ENCODE measurements at places on chromosomes 16 and 17.

DNA sequence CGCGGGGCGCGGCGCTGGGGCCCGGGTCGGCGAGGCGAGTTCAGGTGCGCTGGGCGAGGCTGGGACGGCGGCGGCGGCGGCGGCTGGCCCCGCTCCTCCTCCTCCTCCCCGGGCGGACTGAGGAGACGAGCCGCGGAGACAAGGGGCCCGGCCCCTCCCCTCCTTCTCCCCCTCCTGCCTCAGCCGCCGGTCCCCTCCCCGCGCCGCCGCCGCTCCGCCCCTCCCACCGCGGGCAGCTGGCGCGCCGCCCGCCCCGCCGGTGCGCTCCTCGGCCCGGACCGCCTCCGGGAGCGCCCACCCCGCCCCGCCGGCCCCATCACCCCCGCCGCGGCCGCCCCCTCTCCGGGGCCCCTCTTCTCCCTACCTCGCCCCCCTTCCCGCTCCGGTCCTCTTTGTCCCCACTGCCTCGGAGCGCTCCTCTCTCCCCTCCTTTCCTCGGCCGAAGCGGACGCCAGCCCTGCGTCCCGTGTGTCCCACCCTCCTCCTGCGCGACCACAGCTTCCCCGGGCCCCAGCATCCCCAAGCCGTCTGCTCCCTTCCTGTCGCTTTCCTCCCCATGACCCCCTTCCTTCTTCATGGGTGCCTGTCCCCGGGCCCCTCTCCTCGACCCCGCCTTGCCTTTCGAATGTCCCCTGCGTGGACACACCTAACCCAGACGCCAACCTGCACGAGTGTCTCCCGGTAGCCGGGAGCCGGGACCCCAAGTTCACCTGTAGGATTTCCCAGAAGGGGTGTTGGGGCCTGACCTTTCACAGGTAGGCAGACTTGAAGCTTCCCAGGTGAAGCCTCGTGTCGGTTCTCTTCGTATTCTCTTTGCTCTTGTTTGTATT, at the start of gene TOX3:
TSS of gene TOX3 (minus strand) at position 140 of the 830 bp plus-strand sequence. CDS start 420 bp downstream, outside the sequence.
- DNase-seq, result no peak

DNA sequence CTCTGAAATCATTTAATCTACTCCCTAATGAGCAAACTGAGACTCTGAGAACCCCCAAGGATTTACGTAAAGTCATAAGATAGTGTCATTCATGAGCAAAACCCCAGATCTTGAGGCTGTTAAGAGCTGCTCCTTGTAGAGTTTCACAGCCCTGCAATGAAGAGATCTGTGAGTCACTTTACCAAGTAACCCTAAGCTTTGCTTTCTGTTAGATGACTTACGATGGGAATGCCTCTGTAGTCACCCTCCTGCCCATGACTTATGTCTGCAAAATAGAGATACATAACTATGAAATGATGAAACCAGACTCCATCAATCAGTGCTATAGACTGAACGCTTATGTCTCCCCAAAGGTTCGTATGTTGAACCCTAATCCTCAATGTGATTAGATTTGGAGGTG, 117.7 kb downstream of the HS3ST3A1 start:
- DNase-seq, result no peak

- no peak for DNase-seq
These were observed 53.6 kb downstream of the CBFA2T3 start for GRCh38 chr16:88923450-88923849.

DNA sequence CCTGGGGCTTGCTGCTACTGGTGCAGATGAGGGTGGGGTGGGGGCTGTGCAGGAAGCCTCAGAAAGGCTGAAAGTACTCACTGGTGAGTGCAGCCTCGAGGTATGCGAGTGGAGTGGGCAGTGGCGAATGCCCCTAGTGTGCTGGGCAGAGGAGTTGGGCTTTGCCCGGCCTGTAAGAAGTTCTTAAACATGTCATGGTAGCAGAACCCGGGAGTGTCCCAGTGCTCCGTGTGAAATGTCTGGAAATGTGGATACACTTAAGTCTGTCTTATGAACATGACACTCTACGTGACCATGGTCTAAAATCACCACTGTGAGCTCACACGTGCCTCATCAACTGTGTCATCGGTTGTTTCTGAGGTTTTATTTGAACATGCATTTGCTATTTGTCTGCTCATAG, 1.7 kb downstream of the SMTNL2 start:
- DNase-seq, result no peak

GRCh38 chr17:29178750-29179231, 1.4 kb downstream of the MYO18A start:
- DNase-seq, result no peak

DNA sequence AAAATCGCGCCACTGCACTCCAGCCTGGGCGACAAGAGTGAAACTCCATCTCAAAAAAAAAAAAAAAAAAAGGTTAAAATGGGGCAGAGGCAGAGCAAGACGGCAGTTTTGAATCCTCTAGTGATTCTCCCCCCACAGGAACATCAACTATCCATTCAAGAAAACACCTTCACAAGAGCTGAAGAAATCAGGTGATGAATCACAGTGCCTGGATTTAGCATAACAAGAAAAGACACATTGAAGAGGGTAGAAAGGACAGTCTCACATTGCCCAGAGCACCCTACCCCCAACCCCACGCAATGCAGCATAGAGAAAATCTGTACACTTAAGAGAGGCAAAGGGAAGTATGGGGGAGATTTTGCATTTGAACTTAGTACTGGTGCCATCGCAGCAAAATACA, 28.8 kb upstream of the RNF43 start:
- no peak for DNase-seq

GRCh38 chr17:79686476-79686875, 44.3 kb upstream of the ENPP7 start:
- DNase-seq, result no peak

DNA sequence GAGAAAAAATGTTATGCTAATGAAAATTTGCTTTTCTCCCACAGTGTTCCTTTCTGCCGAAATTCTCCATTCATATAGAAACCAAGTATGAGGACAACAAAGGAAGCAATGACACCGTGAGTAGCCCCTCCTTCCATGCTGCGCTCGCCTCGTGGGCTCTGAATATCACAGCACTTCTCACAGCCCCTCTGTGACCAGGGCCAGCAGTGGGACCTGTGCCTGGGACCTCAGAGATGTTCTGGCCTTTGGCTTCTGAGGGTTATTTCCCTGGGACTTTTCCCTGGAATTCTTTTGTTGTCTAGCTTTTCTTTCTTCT, 139.6 kb upstream of the NOL11 start:
- DNase-seq, result no peak

DNA sequence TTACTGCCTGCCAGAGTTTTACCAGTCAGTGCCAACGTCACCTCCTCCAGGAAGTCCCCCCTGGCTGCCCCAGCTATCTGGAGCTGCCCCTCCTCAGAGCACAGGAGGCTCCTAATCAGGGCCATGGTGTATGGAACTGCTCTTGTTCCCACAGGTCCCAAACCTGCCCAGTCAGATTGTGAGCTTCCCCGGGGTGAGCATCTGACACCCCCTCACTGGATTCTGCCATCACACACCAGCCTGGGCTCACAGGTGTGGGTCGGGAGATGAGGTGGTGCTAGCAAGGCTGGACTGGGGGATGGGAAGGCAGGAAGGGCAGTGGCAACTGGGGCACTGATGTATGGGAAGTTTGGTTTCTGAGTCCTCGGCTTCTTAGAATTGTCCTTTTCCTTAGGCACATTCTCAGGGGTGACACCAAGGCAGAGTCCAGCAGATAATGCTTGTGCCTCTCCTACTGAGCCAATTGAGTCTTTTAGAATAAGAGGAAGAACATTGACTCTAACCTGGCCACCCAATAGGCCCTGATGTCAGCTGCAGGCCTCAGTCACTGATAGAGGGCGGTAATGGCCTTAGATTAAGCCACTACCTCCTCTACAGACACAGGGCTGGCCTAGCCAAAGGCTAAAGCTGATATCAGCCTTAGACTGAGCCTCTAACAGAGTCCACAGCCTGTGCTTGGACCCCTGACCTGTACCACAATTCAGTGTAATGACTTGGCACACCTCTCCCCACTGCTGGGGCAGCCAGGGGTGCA, 107.9 kb downstream of the WSCD1 start:
- no peak for DNase-seq

DNA sequence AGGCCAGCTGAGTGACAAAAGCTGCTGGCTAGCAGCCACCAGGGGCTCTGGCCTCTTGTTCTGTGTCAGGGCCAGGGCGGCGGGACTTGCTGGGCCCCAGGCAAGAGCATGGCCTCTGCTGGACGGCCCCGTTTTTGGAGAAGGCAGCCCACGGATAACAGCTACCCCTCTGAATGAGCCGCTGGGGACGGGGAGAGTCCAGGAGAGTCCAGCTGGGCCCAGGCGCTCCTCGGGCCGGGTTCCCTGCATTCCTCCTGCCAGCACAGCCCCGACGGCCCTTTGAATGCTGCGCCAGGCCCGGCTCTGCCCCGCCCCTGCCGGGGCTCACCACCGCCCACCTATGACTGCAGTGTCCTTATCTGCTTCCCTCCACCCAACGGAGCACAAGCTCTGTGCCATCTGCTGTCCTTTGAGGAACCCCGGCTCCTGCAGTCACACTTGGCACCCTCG, 33.4 kb downstream of the SLC7A5 start:
- peak; percentile 2 for DNase-seq

GRCh38 chr16:8848939-8849391, 19.8 kb downstream of the CARHSP1 start:
- DNase-seq, result no peak

DNA sequence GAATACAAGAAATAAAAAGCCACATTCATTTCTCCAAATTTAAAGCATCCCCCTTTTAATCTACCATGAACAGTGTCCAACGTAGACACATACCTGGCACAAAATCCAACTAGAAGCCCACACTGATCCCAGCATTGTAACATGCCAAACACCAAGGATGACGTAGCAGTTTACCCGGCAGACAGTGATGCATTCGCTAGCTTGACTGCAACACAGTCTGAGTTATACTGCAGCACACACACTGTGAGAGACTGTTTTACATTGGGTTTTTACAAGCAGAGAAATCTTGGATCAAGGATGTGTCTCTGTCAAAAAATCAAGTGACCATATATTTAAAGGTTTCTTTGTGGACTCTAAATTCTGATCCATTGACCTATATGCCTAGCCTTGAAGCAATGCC, 74.5 kb upstream of the C17orf78 start:
- no peak for DNase-seq

DNA sequence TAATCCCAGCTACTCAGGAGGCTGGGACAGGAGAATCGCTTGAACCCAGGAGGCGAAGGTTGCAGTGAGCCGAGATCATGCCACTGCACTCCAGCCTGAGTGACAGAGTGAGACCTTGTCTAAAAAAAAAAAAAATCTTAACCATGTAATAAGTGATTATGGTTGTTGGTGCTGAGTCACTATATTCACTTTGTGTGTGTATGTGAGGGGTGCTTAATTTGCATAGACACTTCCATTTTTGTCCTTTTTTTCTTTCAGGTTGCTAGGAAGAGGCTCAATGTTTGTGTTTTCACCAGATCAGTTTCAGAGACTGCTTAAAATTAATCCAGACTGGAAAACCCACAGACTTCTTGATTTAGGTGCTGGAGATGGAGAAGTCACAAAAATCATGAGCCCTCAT, 18.2 kb downstream of the METTL9 start:
- DNase-seq, result no peak

DNA sequence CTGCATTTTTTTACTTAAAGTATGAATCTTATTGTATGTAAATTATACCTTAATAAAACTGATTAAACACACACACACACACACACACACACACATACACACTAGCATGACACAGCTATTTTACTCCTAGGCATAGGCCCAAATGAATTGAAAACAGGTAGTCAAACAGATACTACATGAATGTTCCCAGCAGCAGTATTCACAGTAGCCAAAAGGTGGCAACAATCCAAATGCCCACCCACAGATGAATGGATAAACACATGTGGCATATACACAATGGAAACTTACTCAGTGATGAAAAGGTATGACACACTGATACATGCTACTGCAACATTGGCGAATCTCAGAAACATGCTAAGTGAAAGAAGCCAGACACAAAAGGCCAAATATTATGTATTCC, 223.5 kb downstream of the CYB561 start:
- no peak for DNase-seq

DNA sequence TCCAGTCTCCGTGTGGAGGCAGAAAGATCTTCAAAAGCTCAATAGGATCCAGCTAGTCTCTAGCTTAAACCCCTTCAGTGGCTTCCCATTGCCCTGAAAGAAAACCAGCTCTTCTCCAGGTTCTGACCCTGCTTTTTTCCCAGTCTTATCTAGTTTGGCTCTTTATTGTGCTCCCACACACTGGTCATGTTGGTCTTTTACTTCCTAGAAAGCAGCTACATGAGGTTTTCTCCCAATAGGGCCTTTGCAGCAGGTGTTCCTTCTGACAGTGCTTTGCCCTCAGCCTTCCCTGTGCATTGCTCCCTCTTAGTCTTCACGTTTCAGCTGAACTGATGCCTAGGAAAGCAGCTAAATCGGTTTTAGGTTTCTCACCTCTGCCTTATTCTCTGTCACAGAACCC, 21.7 kb upstream of the ABCA3 start:
- no peak for DNase-seq

- DNase-seq, result no peak
These were observed 102.7 kb downstream of the UTP18 start for GRCh38 chr17:51362811-51363585.

DNA sequence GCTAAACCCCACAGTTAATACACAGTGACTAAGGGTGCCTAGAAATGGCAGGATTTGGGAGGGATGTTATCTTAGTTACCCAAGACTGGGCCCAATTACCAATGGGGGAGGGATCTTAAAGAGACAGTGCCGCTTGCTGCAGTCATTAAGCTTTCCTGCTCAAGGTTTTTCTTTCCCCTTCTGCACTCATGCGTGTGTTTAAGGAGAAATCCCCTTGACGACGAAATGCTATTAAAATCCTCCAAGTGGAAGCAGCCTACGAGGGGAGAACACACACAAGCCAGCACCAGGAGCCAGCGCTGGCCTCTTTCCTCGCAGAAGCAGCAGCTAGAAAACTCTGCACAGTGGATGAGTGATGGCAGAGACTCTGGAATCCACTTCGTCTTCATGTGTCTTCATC, 22.0 kb downstream of the SALL1 start:
- no peak for DNase-seq

- DNase-seq, result peak; percentile 67
These were observed 4.0 kb upstream of the ZNF267 start for GRCh38 chr16:31869511-31870201.

GRCh38 chr16:67542464-67542863, 13.8 kb downstream of the RIPOR1 start:
- peak; percentile 63 for DNase-seq

- no peak for DNase-seq
These were observed 15.3 kb upstream of the GAA start for GRCh38 chr17:80086081-80086480.

DNA sequence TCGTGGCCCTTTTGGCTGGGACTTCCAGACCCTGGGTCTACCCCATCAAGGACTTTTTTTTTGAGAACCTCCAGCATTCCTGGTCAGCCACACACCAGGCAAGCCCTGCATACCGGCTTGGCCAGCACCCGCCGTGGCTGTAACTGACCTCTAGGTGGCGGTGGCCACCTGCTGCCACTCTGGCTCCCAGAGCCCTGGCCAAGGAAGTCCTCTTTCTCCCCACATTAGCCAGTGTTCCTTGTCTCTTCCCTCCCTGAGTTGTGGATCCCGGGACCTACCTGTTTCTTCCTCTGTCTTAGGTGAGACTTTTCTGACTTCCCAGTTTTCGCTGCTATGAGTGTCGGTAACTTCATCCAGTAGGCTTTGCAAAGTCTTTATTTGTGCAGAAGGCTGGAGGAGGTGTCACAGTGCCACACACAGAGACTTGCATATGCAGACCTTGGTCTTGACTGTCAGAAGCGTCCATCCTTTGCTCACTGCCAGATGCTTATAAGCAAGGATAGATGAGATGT, 348.3 kb downstream of the CPPED1 start:
- no peak for DNase-seq

Measured in activated CD4-positive, alpha-beta T cell treated with anti-CD3 and anti-CD28 coated beads, Interleukin-2, amount 50 U/mL, for 4 hours (primary cell).